ENCODE measurements at places on chromosomes 7 and 10.
A peak's percentile ranks its signal among the peaks of the same experiment; 100 is the strongest.

- no peak for DNase-seq
Observed at GRCh38 chr10:75497997-75498883, 66.8 kb downstream of the LRMDA start.

DNA sequence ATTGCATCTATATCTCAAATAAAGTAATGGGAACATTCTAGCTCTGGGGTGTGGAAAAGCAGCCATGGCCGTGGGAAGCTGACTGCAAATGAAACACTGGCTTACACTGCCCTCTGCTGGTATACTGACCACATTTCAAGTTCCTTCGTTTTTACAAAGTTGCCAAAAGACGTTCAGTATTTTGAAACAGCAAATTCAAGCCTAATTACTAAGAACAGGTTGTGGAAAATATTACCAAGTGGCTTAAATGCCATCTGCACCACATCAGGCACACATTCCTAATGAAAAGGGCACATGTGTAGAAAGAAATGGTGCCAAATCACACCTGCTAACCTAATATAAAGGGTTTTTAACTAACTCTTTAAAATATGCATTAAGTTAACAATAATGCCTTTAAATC lies 83.9 kb downstream of the JAZF1 start:
- no peak for DNase-seq

GRCh38 chr10:92640107-92640506 lies 47.2 kb downstream of the KIF11 start:
- DNase-seq: no peak

GRCh38 chr10:101233863-101234262 lies 4.6 kb upstream of the LBX1 start:
- no peak for DNase-seq

- no peak for DNase-seq
Observed at GRCh38 chr7:150961510-150962289, 16.4 kb downstream of the KCNH2 start.

- DNase-seq: no peak
Observed at GRCh38 chr7:728602-729001, 1.5 kb upstream of the PRKAR1B start.

DNA sequence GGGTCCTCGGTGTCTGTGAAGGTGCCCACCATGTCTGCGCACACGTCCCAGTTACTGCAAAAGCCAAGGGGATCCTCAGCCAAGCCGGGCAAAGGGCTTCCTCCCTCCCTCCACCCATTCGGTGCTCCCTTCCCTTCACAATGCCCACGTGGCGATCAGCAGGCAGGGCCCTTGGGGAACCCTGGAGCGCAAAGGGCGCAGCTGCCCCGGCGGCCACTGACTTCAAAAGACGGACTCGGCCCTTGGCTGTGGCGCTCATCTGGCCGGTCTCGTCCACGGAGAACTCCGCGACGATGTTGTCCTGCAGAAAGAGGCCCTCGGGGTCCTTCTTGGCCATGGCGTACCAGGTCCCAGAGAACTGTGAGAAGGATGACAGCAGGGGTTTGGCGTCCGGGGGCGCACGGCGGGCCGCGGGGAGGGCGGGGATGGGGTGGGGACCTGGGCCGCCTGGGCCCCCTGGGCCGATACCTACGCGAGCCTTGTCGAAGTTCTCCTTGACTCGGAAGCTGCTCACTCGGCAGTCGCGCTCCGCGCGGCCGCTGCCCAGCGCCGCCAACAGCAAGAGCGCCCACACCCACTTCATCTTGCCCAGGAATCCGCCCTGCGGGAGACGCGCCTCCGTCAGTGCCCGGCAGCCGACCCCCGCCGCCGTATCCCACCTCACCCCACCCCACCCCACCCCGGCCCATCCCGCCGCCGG lies 439 bp downstream of the RBP4 start:
- DNase-seq: no peak

- no peak for DNase-seq
Observed at GRCh38 chr10:33618196-33618595, 283.7 kb upstream of the NRP1 start.

- DNase-seq: peak; percentile 54
Observed at GRCh38 chr10:35005868-35006267, 84.3 kb downstream of the CUL2 start.

GRCh38 chr7:142002179-142002578 lies 6.5 kb downstream of the MGAM start:
- DNase-seq: no peak

GRCh38 chr7:74449809-74450397 lies 3.8 kb upstream of the GTF2IRD1 start:
- no peak for DNase-seq

DNA sequence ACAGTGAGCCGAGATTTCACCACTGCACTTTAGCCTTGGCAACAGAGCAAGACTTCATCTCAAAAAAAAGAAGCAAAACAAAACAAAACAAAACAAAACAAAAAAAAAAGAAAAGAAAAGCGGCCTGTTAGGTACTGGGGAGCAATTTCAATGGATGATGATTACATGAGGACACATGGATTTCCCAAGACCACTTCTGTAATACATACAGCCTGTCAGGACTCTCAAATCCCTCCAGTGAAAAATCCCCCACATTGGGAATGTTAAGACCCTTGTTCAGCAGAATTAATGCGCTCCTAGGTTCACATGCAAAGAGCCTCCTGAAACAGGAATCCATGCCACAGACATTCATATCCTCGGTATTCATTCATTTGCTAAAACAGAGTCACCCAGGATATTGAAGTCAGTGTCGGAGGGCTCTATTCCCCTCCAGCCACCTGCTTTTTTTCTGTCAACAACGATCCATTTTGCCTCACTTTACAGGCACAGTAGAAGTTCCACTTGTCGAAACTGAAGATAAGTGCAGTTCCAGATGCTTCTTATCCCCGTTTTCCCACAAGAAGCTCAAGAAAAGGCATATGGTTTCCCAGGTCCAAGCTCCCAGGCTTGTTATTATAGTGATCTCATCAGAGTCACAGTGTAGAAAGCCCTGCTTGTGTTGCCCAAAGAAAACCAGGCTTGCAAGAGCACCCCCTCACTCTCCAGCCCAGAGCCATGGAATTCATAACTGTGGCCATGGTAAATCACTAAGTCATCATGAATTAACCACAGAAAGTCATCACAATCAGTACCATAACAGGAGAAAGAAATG lies 20.2 kb downstream of the SLC16A12 start:
- peak; percentile 79 for DNase-seq

DNA sequence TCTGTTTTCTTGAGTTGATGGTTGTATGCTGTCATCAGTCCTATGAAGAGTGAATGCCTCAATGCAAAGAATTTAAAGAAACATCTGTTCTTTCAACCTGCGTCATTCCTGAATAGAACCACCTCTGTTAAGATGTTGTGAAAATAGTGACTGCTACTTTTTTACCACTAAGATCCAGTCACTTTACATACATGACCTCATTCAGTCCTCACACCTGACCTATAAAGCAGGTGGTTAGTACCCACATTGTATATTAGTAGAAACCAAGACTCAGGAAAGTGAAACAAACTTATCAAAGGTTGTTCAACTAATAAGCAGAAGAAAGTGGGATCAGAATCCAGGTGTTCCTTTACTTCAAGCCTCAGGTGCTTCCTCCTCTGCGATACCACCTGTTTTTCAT lies 64.8 kb downstream of the ITGB8 start:
- DNase-seq: no peak

GRCh38 chr7:89554209-89554608 lies 600.1 kb upstream of the STEAP1 start:
- DNase-seq: no peak

- DNase-seq: no peak
Observed at GRCh38 chr7:87342231-87342630, 3.2 kb upstream of the CROT start.

DNA sequence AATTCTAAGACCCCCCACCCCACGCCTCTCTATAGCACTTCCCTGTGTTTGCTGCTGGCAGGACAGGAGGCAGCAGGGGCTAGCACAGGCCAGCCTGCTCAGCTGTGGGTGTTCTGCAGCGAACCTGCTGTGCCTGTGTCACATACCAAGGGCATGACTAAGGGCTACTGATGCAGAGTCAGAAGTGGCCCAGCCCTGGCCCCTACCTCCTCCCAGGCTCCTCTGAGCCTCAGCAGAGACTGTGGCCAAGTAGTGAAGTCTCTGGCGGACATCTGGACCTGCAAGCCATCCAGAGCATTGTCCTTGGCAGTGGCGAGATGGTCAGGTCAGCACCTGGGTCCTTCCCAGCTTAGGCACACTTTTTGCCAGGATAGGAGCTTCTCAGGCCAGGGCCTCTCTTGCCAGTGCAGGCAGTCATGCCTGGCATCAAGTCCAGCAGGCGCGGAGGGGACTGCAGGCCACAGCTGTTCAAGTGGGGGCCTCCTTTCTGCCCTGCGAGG lies 116.3 kb upstream of the RET start:
- DNase-seq: peak; percentile 7

DNA sequence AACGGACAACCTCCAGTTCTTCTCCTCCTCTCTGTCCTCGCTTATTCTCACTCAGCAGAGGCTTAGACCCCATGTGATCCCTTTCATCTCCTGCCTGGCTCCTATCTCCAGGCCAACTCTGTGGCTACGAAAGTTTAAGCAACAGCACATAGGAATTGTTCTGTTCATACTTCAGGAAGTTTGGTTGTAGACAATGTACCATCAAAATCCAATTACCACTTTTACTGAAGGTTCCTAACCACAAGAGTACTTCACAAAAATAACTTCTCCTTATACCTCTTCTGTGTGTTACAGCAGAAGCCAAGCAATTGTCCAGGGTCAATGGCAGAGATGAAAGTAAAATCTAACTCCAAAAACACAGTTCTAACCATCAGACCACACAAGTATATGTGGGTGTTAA lies 80.0 kb downstream of the SLC25A13 start:
- no peak for DNase-seq
